Osteocyte (in vitro differentiated cells): ENCODE measurements at places on chromosomes 11 and 22. TPM values are rescaled to one million over a fixed set of nuclear protein-coding genes. Genes with fewer than 3 reads are reported as not detected.

DNA sequence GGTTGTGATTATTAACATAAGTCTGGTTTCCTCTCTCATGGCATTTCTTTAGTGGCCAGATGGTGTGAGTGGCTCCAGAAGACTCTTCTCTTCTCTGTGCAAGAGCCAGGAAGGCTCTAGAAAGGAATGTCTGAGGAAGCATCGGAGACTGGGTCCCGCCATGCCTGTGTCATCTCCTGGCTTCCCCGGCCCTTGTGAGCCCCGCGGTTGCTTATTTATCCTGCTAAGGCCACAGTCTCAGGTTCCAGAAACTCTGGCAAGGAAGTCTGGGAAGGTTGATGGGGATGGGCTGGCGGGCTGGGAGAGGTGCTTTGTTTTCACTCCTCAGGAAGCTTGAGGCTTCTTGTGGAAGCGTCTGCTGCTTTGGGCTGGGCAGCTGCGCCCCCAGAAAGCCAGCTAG lies 18.9 kb downstream of the BCR start:
- H3K36me3 ChIP-seq: peaks cover 8% of the 10 kb centered on the region
- peaks cover 12% of the 10 kb centered on the region for H3K4me1 ChIP-seq
- DNase-seq: no peak
- H3K27me3 ChIP-seq: no peaks in the 10 kb centered on the region
- H3K4me3 ChIP-seq: no peak overlapping the region

- H3K27me3 ChIP-seq: peaks cover under 1% of the 10 kb centered on the region
- no peak overlapping the region for H3K4me3 ChIP-seq
- H3K27ac ChIP-seq: no peak overlapping the region
- DNase-seq: no peak
- H3K4me1 ChIP-seq: peaks cover 2% of the 10 kb centered on the region
Measured at GRCh38 chr11:87359401-87359800, 321.7 kb downstream of the TMEM135 start.

DNA sequence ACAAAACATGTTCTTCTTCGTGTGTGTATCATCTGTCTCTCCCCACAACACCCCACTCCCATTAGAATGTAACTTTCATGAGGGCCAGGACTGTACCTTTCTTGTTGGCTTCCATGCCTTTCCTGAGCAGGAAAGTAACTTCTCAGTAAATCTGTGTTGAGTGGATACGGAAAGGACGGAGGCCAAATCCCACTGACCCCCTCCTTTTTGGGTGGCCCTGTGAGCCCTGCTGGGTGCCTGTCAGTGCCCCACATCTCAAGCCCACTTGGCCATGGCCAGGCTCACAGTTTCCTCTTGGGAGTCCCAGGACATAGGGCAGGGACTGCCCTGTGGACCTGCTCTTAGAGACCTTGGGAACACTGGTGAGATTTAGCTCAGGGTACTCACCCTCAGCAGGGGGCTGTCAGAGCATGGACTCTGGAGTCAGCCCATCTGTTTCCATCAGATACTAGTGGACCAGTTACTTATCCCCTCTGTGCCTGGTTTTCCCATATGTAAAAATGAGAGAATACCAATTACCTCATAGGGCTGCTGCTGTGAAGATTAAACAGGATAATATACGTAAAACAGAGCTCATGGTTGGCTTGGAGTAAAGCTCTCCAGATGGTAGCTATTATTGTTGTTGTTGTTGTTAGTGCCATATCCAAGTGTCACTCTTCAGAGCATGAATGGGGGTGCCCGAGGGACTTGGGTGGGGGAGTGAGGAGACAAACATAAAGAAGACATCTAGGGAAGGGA lies 1.0 kb upstream of the C11orf96 start:
- no peak for DNase-seq
- H3K4me3 ChIP-seq: peak overlapping the region; percentile 76

- no peak for DNase-seq
- no peaks in the 10 kb centered on the region for H3K27me3 ChIP-seq
- no peak overlapping the region for H3K4me3 ChIP-seq
- H3K4me1 ChIP-seq: peaks cover 12% of the 10 kb centered on the region
Measured at GRCh38 chr11:106925245-106925644, 93.0 kb downstream of the GUCY1A2 start.

GRCh38 chr11:123233280-123233974 lies 38.4 kb upstream of the CLMP start:
- no peak for DNase-seq
- H3K27me3 ChIP-seq: peaks cover 7% of the 10 kb centered on the region
- H3K4me3 ChIP-seq: no peak overlapping the region
- H3K4me1 ChIP-seq: peaks cover 12% of the 10 kb centered on the region

Gene RFPL3
- total RNA-seq: not detected in 2 replicates

DNA sequence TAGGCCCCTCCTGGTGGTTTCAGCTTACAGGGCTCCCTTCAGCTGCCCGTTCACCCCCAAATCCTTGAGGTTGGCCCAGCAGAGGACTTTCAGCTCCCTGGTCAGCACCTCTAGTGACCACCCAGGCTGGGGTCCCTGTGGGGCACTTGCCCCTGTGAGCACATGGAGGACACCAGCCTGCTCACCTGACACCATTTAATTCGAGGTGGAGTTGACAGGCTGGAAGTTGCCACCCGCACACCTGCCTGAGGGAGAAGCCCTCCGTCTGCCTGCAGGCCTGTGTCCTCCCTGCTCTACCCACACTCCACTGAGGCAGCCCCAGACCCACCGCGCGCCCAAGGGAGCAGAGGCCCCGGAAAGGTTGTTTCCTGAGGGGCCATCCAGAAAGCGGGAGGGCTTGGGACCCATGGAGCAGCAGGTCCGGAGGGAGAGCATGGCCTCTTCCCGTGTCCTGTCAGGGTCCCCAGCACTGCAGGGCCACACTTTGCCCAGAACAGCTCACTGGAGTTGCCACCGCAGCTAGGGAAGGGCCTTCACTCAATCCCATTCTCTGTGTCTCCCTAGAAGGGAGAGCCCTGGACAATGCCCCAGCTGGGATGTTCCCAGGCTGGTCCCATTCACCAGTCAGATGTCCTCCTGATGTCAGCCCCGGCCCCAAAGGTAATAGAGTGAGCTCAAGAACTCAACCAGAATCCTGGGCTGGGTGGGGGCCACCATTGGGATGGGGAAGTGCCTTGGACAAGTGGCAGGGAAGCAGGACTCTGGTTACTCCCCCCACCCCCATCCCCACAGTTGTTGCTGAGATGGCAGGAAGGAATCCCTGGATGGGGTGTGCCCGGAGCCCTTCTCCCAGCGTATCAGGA lies 82.4 kb downstream of the MED15 start:
- no peak for DNase-seq
- no peaks in the 10 kb centered on the region for H3K27me3 ChIP-seq
- H3K4me3 ChIP-seq: no peak overlapping the region
- H3K27ac ChIP-seq: no peak overlapping the region
- peaks cover 4% of the 10 kb centered on the region for H3K36me3 ChIP-seq
- no peaks in the 10 kb centered on the region for H3K4me1 ChIP-seq

GRCh38 chr11:43646767-43647166 lies 33.8 kb upstream of the HSD17B12 start:
- no peak overlapping the region for H3K27ac ChIP-seq
- H3K4me3 ChIP-seq: no peak overlapping the region
- H3K4me1 ChIP-seq: peaks cover 19% of the 10 kb centered on the region
- H3K36me3 ChIP-seq: peaks cover 10% of the 10 kb centered on the region

Gene SEPTIN3
- total RNA-seq: 0.42 and 0.46 TPM in 2 replicates

GRCh38 chr11:31690041-31690440 lies 121.1 kb downstream of the PAX6 start:
- peaks cover 12% of the 10 kb centered on the region for H3K27me3 ChIP-seq
- peaks cover 3% of the 10 kb centered on the region for H3K4me1 ChIP-seq
- no peak overlapping the region for H3K4me3 ChIP-seq
- no peak for DNase-seq
- peaks cover 4% of the 10 kb centered on the region for H3K36me3 ChIP-seq
- no peak overlapping the region for H3K27ac ChIP-seq

Gene BCO2
- total RNA-seq: 1.4 and 1.5 TPM in 2 replicates

Gene OR52H1
- total RNA-seq: not detected in 2 replicates

DNA sequence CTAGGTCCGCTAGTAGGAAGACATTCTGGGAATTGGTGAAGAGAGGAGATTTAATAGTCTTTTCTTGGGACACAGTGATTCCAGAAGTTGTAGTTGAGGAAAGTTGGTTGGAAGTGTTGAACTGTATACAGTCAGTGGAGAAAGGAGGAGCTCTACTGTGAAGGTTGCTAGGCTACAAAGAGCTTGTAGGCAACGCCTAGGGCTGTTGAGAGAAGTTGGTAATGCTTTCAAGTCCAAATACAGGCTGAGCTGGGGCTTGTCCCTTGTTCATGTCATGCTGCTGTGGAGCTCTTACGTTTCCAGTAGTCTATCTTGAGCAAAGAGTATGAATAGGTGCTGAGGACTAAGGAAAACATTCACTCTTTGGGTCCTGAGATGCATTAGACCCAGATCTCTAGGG lies 1.1 kb downstream of the TBCEL start:
- H3K4me1 ChIP-seq: peaks cover 15% of the 10 kb centered on the region
- H3K27ac ChIP-seq: peak overlapping the region; percentile 29
- H3K4me3 ChIP-seq: peak overlapping the region; percentile 76
- no peaks in the 10 kb centered on the region for H3K36me3 ChIP-seq

DNA sequence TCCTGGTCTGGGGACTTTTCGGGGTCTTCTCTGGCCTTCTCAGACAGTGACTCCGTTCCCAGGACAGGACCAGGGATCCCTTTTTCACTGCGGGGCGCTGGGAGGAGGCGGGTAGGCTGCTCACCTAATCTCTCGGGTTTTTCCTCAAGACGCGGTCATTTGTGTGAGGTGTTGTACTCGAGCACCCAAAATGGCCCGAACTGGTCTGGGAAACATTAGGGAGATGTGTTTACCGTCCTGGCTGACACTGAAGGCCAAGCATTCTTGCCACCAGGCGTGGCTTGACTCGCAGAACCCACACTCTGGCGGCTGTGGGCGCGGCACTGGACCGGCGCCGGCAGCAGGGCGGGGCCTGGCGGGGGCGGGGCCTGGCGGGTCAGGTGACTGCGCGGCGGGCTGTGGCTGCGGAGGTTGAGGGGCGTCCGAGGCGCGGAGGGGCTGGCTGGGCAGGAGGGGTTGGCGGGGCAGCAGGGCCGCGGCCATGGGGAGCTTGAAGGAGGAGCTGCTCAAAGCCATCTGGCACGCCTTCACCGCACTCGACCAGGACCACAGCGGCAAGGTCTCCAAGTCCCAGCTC lies at the start of gene SWAP70:
SWAP70 (plus strand) TSS at position 379 of the 577 bp plus-strand sequence; CDS start at position 482, 103 bp downstream.
- H3K4me3 ChIP-seq: peak within 1 kb of the TSS; percentile 94
- H3K27me3 ChIP-seq: no peaks in the 10 kb centered on the region
- peaks cover 36% of the 10 kb centered on the region for H3K4me1 ChIP-seq
- H3K27ac ChIP-seq: peak within 1 kb of the TSS; percentile 89
- peaks cover 18% of the 10 kb centered on the region for H3K36me3 ChIP-seq
- peak; percentile 96 for DNase-seq

Gene ZC3H7B
- 82.8 and 85.0 TPM in 2 replicates for total RNA-seq
